ENCODE measurements at places on chromosomes 7 and 10.
A peak's percentile ranks its signal among the peaks of the same experiment; 100 is the strongest.

GRCh38 chr7:35801392-35802101, 690 bp downstream of the SEPTIN7 start:
- DNase-seq: peak; percentile 70

DNA sequence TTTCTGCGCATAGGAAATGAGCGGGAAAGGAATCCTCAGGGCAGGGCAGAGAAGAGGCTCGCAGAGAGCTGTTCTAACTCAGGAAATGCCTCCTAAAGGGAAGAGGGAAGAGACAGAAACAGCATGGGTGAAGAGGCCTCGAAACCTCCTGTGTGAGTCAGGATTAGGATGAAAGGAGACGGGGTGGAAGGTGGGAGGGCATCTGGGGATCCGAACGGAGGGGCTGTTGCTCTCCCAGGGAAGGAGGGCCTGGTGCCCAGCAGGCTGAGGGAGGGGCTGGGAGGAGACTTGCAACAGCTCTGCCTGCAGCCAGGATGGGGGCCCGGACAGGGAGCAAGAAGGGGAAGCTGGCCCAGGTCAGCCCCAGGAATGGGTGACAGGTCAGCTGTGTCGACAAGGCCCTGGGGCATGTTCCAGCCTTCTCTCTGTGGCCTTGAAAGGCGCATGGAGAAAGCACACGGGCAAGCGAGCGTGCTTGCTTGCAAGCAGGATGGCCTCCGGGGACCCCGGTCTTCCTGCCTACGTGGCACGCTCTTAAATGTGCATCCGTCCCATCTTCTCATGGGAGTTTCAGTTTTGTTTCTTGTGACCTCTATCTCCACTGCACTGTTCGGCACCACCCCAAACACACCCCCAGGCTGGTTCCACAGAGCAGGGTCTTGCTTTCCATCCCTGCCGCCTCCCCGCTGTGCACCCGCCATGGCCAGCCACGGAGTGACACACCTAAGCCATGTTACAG, 63.5 kb downstream of the HIPK2 start:
- DNase-seq: no peak

DNA sequence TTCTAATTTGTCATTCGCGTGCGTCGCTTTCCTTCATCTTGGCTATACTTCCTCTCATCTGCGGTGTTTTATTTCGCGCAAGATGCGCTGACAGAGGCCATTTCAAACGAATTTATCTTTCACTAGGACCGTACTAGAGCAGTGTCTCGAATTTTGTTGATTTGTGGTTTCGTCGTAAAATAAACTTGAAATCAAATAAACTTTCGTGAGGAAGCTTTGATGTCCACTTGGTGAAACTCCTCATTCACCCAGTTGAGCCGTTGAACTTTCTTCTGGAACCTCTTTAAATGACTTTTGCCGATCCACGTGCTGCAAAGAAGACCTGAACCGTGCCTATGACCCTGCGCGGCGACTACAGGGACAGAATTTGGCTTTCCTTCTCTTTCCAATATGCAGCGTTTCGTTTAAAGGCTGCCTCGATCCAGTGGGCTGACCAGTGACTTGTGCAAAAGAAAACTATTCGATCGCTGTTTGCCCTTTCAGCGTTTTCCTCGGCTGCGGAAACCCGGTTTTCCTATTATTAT, 163.9 kb upstream of the PPP1R3A start:
- DNase-seq: no peak

GRCh38 chr10:90424730-90425129, 433.1 kb downstream of the HTR7 start:
- no peak for DNase-seq

DNA sequence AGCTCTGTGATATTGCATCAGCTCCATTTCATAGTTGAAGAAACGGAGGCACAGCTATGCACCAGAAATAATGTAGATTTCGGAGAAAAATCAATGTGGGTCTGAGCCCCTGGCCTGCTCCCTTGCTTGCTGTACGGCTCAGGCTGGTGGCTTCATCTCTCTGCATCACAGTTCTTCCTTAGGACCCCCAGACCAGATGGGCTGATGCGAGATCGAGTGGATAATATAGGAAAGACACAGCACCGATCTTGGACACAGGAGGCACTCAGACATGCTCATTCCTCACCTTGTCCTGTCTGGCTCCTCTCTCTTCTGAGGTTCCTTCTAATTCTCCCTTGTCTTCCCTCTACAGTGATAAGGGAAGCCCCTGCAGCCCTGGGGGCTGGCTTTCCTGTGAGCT, 365.9 kb upstream of the ZMIZ1 start:
- no peak for DNase-seq

GRCh38 chr10:100341953-100342626, 4.9 kb upstream of the SCD start:
- peak; percentile 62 for DNase-seq

DNA sequence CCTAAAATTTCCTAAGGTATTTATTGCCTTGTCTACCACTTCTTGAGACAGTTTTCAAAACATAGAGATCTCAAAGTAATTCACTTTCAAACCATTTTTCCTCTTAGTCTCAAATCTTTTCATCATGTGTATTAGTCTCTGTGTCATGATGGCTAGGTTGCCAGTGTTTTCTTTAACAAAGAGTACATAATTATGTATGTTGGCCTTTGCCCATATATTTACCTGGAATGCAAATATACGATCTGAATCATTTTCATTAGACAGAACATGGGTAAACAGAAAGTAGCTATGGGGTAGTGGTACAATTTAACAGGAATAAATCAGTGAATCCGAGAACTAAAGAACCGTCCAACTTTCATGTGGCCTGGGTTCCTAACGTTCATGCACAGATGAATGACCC, 852.1 kb upstream of the MBL2 start:
- no peak for DNase-seq

- DNase-seq: no peak
These were observed 222.4 kb downstream of the SORCS1 start for GRCh38 chr10:106942035-106942662.

DNA sequence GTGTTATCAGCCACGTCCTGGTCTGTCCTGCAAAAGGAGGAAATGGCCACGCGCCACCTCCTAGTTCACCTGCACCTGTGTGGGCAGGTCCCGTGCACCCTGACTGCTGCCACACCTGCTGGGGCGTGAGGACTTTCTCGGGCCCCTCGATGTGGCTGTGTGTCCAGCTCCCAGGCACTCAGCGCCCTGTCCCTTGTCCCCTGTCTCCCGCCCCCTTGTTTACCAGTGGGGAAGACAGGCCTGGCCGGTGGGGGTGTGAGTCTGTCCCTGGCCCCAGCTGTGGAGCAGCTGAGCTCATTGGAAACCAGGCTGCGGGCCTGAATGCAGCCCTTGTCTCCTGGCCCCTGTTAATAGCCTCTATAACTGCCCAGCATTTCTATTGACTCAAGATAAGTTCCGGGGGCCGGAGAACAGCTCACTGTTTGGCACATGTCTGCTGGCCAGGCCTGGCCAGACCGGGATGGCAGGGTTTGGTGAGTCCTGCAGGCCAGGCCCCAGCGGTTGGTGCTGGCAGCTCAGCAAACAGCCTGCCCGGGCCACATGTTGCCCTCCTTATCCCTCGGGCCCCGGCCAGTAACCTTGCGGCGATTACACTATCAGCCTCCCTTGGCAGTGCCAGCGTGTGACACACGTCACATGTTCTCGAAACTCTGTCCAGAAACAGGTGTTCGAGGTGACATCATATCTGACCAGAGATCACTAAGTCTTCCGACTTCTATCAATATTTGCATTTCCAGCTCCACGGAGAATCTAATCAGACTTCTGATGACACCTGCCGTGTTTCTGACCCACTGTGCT, 52.1 kb downstream of the FOXL3 start:
- DNase-seq: peak; percentile 99

DNA sequence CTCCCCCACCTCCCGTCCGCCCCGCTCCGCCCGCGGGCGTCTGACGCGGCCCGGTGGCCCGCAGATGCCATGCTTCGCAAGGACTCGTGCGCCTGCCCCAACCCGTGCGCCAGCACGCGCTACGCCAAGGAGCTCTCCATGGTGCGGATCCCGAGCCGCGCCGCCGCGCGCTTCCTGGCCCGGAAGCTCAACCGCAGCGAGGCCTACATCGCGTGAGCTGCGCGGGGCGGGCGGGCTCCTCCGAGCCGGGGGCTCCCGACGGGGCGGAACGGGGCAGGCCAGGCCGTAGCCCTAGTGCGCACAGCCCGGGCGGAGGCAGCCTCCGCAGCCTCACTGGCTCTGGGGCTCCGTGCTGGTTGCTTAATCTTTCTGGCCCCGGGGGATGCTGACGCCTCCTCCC, 2.8 kb downstream of the ASIC3 start:
- DNase-seq: peak; percentile 61

- no peak for DNase-seq
These were observed 6.4 kb downstream of the LFNG start for GRCh38 chr7:2525658-2526630.

- DNase-seq: no peak
These were observed 163.3 kb downstream of the ADARB2 start for GRCh38 chr10:1573981-1574380.

- DNase-seq: no peak
These were observed 3.0 kb downstream of the NUP42 start for GRCh38 chr7:23184709-23185359.

DNA sequence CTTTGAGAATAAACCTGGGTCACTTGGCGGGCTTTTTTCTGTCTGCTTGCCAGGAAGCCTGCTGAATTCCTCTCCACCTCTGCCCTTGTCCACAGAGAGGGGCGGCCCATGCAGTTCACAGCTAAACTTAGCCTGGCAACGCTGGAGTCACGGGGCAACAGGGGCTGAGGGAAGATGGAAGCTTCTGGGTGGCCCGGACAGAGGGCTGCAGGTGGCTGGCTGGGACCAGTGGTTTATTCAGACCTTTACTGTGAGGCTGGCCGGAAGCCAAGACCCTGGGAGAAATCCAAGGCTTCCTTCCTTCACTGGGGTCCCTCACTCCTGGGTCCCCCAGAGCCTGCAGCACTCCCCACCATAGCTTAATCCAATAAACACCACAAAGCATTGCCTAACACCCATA, 17.0 kb downstream of the ITPRIP start:
- no peak for DNase-seq
